ENCODE measurements at places on chromosomes 11 and 22.

DNA sequence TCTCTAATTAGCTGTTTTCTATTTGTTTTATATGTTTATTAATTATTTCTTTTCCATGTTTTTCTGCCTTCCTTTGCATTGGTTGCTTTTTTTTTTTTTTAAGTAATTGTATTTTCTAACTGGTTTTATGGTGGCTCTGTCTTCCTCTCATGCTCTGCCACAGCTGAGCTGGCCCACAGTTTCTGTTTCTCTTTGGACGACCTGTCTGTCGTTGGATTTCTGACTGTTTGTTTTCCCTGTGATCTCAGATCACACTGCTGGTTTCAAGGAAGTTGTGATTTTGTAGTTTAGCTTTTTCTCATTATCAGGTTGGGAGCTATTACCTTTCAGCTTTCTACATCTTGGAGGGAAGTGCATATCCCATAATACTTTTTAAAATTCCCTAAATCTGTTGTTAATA is 15.9 kb upstream of the OR6M1 start:
- no peak overlapping the region for H3K27ac ChIP-seq
- DNase-seq = no peak

- H3K27ac ChIP-seq = no peak overlapping the region
- no peaks in the 10 kb centered on the region for H3K27me3 ChIP-seq
- H3K36me3 ChIP-seq = peaks cover 91% of the 10 kb centered on the region
- H3K4me3 ChIP-seq = no peak overlapping the region
- DNase-seq = peak; percentile 71
- no peaks in the 10 kb centered on the region for H3K4me1 ChIP-seq
These were observed 32.1 kb upstream of the DGKZ start for GRCh38 chr11:46315033-46315738.

GRCh38 chr11:86660088-86660487 is 12.3 kb downstream of the ME3 start:
- no peaks in the 10 kb centered on the region for H3K27me3 ChIP-seq
- no peak overlapping the region for H3K4me3 ChIP-seq
- H3K27ac ChIP-seq = no peak overlapping the region
- peak; percentile 77 for DNase-seq

DNA sequence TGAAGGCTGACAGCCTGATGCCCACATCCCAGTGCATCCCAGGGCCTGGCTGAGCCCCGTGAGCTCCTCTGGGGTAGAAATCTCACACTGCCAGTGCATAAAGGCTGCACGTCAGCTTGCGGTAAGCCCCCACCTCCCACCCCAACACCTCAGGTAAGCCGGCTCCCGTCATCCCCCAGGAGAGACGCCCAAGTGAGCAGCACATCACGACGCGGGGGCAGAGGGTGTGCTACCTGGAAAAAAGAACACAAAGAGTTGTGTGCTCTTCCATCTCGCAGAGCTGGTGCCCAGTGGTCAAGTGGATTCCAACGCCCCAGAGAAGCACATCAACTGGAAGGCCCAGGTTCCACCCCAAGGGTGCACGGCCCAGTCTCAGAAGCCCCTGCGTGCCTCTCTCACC is 50.0 kb downstream of the IGSF9B start:
- no peak for DNase-seq
- no peak overlapping the region for H3K27ac ChIP-seq
- no peak overlapping the region for H3K4me3 ChIP-seq
- H3K4me1 ChIP-seq = no peaks in the 10 kb centered on the region
- no peaks in the 10 kb centered on the region for H3K36me3 ChIP-seq
- H3K27me3 ChIP-seq = no peaks in the 10 kb centered on the region

DNA sequence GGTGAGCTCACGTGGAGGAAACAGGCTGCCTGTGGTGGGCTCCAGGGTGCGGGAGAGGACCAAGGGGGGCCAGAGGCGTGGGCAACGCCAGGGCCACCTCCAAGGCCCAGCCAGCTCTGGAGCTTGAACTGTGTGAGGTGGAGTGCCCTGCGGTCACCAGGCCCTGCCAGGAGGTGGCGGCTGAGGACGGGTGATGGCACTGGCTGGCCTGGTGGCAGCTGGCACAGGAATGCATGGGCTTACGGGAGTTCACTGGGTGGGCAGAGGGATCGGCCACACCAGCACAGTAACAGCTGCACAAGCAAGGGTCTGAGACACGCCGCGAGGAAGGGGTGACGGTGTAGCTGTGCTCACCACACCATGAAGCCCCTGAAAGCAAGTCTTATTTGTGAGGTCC is 15.8 kb downstream of the TOLLIP start:
- H3K4me3 ChIP-seq = no peak overlapping the region
- H3K27me3 ChIP-seq = no peaks in the 10 kb centered on the region
- H3K36me3 ChIP-seq = peaks cover 46% of the 10 kb centered on the region

GRCh38 chr22:41923595-41924276 is 2.9 kb downstream of the TNFRSF13C start:
- H3K4me3 ChIP-seq = no peak overlapping the region
- no peaks in the 10 kb centered on the region for H3K4me1 ChIP-seq
- no peaks in the 10 kb centered on the region for H3K36me3 ChIP-seq
- H3K27me3 ChIP-seq = peaks cover 23% of the 10 kb centered on the region
- no peak overlapping the region for H3K27ac ChIP-seq

DNA sequence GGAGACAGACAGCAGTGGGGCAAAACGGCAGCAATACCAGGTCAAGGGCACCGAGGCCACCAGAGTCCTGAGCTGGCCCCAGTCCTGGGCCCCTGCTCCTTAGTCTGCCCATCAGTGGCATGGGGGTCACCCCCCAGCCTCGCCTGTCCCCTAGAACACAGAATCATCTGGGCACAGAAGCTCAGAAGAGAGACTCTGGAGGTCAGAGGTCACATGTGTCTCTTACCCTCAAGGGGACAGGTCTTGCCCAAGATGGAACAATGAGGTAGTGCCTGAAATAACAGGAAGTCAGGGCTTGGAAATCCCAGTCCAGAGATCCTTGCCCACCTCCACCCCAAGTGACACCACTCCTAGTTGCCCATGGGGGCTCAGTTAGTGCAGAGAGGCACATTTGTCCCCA is 20.6 kb downstream of the PDE2A start:
- no peak for DNase-seq
- H3K4me1 ChIP-seq = no peaks in the 10 kb centered on the region
- no peak overlapping the region for H3K27ac ChIP-seq
- no peak overlapping the region for H3K4me3 ChIP-seq

GRCh38 chr11:128518493-128519207 is 68.7 kb downstream of the ETS1 start:
- H3K27me3 ChIP-seq = no peaks in the 10 kb centered on the region
- no peaks in the 10 kb centered on the region for H3K36me3 ChIP-seq
- no peak for DNase-seq
- H3K4me3 ChIP-seq = peak overlapping the region; percentile 43
